ENCODE measurements at places on chromosomes 2 and 18.

- no peak for DNase-seq
Measured at GRCh38 chr2:61633250-61633649, 95.1 kb upstream of the XPO1 start.

DNA sequence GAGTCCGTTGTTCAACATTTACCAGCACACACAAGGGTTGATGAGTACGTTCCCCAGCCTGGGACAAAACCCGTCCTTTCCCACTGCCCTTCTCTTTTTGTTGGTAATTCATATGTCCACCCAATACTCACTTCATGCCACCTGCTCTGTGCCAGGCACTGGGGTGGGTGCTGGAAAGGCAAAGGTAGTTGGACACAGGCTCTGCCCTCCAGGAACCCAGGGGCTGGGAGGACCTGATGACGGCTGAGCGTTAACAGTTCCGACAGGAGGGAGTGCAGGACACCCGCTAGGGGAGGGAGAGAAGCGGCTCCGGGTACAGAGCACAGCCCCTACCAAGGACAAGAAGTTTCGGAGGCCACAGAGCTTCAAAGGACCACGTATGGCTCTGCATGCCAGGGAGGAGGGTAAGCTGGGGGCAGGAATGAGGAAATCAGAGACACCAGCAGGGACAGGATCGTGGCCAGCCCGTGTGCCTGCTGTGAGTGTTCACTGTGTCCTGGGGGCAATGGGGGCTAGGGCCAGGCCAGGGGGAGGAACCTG is 134.1 kb upstream of the GPC1 start:
- DNase-seq, result no peak

DNA sequence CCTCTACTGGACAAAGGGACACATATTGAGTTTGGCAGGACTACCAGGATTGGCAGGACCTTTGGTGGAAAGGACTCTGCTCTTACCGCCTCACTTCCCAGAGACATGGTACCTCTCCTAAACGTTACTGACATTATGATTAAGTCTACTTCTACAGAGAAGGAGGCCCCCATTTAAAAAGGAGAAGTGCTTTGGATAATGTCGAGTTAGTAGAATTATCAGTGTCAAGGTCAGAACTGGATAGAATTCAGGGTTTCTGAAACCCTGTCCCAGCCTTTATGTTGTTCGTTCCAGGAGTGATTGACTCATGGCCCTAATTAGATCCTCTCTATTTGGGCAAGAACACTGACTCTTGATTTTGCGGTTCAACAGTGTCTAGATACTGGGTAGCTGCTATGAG is 45.8 kb downstream of the LRRTM1 start:
- DNase-seq, result no peak

- DNase-seq, result no peak
Measured at GRCh38 chr2:170047331-170048065, 130.4 kb upstream of the MYO3B start.

GRCh38 chr2:221289389-221289788 is 282.7 kb downstream of the EPHA4 start:
- DNase-seq, result no peak
